Nucleus accumbens (tissue), 56 donors: ENCODE measurements at places on chromosomes 5 and 9.

DNA sequence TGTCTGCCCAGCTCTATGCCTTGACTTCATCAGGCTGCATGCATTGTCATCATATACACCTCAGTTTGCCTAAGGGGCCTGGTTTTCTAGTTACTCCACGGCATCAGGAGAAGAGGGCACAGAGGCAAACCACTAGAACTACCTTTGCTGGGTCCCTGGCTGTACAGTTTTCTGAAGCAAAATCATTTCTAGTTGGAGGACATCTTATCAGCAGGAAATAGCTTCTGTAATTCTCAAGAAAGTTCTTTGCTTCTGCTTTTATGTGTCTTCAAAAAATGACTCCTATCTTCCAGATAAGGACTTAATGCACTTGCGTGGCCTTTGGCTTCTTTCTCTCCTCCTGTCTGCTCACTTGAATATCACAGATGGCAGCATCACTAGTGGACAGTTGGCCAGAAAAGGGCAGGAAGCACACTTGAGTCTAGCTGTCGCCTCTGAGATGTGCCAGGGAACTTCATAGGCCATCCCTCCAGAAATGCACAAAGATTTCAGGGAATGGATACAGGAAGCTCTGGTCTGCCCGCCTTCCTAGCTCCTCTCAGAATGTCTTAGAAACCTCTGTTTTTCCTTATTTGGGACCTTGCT, 22.4 kb upstream of the LTC4S start:
- no peak for DNase-seq

- DNase-seq = no peak
Measured at GRCh38 chr9:126628969-126629674, 15.4 kb downstream of the LMX1B start.

DNA sequence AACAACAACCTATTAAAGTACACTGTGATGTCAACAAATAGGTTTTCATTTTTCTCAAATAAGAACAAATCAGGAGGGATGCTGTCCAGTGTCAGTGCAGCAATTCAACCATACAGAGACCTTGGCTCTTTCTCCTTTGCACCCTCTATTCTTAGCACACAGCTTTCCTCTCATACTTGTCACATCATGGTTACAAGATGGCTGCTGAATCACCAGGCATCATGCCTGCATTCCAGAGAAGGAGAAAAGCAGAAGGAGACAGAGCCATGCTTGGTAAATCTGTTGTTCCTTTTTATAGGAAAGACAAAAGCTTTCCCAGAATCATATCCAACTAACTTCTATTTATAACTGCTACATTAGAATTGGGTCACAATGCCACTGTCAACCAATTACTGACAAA, 124.7 kb upstream of the VLDLR start:
- DNase-seq = no peak

DNA sequence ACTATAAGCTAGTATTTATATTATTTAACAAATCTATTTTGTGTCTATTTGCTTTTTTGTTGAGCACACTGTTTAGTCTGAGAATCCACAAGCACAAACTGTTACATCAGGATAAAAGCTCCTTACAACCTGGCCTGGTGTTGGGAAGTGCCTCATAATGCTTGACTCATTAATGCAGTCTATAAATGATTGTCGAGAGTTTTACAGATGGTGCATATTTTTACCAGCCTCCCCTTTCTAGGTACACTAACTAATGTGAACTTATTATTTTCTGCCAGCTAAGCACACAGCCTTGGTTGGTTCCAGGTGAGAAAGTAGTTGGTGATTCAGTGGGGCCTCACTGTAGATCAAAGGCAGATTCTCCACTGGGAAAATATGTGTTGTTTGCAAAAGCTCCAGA, 151.0 kb upstream of the ADAMTS16 start:
- no peak for DNase-seq

DNA sequence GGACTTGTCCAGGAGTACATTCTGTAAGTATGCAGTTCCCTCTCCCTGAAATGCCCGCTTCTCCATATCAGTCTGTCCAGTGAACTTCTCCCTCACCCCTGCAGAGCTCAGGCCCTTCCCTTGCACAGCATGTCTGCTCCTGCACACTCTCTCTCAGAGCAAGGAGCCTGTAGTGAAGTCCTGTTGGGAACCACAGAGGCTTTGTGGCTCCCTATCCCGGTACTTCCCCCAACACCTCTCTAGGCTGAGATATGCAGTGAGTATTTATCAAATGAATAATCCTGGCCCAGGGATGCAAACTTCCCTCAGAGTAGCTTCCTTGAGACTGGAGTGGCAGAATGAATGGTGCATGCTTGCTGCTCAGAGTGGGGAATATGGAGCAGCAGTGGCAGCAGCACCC, 48.8 kb downstream of the POC5 start:
- DNase-seq = no peak

GRCh38 chr9:122991370-122991830, 42.1 kb upstream of the GPR21 start:
- DNase-seq = no peak

GRCh38 chr9:125805586-125805985, 58.4 kb downstream of the PBX3 start:
- no peak for DNase-seq

GRCh38 chr9:99040251-99040900, 64.5 kb upstream of the TGFBR1 start:
- no peak for DNase-seq

DNA sequence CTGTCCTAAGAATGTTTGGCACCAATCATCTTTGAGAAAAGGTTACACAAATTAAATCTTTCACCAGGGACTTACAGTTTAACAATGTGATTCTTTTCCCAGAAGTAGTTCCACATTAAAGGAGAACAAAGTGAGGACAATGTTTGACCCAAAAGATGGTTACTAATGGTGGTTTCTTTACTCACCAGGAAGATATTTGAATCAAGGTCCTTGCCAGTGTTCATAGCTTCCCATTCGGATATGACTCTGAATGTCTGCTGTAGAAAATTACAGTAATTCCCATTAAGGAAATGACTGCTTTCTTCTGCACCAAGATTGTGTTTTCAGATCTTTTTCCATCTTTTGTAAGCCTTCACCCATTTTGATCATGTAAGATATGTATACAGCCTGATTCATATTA, 114.6 kb upstream of the ADAMTSL1 start:
- no peak for DNase-seq

DNA sequence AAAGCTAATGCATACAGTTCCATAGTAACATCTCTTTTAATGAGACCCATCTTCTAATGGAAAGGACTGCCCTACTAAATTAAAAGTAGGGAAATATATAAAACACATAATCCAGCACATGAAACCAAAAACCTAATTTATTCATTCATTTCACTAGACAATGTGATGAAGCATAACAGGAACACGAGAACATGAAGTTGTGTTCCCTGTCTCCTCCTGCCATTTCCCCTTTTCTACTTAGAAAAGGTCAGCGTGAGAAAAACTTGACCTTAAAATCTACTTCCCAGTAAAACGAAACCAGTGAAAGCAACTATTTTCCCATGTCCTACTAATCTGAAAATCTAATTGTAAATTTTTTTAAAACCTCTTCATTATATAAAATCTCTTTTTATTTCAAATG, 847.5 kb downstream of the TLE1 start:
- DNase-seq = no peak

DNA sequence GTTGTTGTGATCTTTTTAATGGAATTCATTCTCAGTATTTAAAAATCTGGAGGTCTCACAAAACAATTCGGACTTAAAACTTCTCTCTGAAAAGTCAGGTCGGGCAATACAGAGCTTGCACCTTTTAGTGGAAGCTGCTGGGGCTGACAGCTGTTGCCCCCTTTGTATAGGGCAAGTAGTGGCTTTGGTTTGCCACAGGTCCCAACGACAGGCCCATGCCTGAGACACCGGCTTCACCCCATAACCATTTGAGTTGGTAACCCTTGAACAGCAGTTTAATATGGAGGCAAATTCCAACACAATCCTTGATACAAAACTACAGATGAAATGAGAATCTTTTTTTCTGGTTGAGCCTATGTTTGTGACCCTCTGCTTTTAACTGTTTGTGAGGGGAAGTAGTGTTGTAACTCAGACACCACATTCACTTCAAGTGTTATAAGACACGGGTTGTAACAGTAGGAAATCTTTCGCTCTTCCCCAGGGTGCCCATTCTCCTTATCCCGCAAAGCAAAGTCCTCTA, 752 bp upstream of the GLRX start:
- no peak for DNase-seq
